ENCODE measurements at places on chromosomes 5 and 9.
A peak's percentile ranks its signal among the peaks of the same experiment; 100 is the strongest.

- no peak for DNase-seq
Measured at GRCh38 chr5:134403951-134404350, 7.7 kb downstream of the CDKN2AIPNL start.

DNA sequence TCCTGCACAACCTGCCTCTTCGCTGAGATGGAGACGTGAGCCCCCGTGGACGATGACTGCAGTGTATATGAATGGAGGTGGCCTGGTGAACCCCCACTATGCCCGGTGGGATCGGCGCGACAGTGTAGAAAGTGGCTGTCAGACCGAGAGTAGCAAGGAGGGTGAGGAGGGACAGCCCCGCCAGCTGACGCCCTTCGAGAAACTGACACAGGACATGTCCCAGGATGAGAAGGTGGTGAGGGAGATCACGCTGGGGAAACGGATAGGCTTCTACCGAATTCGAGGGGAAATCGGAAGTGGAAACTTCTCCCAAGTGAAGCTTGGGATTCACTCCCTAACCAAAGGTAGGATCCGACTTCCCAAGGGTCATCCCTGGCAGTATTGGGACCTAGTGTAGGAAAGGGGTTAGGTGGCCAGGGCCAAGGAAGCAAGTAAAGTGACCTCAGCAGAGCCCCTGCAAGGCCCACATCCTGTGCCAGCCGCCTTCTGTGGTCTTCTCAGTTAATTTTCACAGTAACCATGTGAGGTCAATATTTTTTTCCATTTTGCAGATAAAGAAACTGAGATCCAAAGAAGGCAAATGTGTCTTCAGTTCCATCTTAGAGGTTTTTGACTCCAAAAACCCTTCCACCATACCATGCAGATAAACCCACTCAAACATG is 53.8 kb downstream of the NIM1K start:
- no peak for DNase-seq

GRCh38 chr9:3480353-3480655 is 45.5 kb downstream of the RFX3 start:
- no peak for DNase-seq

GRCh38 chr5:161399996-161400562 is 146.4 kb downstream of the GABRB2 start:
- no peak for DNase-seq

DNA sequence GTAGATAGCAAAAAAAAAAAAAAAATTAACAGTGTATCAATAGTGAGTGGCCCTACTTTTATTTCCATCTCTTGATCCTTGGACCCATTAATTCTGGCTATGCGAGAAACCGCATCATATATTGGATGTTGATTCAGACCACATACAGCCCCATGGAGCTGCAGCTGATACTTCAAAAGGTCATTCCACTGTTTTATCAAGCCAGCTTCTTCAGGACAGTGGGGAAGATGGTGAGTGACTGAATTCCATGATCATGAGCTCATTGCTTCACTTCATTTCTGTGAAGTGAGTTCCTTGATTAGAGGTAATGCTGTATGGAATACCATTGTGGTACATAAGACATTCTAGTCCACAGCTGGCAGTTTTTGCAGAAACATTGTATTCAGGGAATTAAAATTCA is 222.9 kb upstream of the MEF2C start:
- DNase-seq = no peak

DNA sequence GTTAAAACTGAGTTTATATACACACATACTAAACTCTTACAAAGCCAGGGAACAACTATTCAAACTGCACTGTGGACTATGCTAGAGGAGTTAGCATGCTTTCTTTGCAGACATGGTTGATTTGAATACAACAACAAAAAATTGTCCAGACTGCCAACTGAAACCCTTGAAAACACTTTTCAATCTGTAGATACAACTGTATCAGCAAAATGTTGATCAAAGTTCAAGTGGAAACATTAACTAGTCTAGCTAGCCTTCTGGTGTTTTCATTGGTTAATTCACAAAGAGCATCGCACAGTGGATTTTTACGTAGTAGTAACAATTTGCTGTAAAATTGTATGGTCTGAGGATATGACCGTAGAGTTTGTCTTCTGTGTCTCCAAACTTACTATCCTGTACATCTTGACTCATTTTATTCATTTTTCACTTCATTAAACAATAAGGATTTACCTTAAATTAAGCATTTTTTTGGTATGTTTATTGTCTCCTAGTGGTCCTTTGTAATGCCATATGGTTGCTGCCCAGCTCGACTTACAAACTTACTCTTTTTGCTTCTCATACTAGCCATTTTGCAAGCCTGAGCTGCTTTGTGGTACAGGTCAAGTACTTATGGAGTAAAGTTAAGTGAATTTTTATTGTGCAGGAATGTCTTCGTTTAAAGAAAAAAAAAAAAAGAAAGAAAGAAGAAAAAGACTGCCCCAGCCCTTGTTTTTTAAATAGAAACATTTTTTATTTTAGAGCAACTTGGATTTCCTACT is 123.4 kb downstream of the ZCCHC7 start:
- DNase-seq = no peak

- DNase-seq = no peak
Measured at GRCh38 chr9:88930716-88931115, 60.6 kb upstream of the S1PR3 start.

DNA sequence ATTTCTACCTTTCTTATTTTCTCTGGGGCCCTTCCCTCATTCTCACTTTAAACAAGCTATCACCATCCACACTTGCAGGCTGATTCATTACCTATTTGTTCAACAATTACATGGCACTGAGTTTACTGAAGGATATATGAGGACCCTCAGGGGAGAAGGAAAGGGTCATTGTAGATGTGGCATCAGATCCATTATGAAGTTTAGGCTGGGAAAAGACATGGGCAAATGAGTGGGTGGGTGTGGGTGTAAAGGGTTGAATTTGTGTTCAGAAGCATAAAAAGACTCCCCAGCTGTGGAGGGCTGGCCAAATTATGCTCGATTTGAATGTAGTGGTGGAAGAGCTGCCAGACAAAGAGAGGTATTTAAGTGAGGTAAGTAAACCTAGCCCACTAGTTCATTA is 55.9 kb upstream of the MTAP start:
- no peak for DNase-seq

GRCh38 chr5:170442391-170442790 is 53.2 kb upstream of the KCNMB1 start:
- no peak for DNase-seq

- DNase-seq = no peak
Measured at GRCh38 chr5:33425314-33425713, 15.5 kb upstream of the TARS1 start.

DNA sequence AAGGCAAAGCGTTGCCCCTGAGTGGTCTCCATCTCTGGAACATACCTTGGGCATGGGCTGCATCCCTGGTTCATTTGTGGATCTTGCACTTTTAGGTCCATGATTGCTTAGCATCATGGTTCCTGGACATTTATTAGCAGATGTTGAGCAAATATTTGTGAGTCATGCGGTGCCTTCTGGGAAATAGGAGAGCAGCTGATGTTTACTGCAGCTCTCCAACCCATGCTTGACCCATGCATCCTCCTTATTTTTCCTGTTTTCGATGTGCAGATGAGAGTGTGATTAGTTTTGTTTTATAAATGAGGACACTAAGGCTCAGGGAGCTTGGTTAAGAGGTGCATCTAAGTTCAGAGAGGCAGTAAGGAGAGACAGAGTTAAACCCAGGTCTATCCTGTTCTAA is 253.7 kb downstream of the ICE1 start:
- no peak for DNase-seq

DNA sequence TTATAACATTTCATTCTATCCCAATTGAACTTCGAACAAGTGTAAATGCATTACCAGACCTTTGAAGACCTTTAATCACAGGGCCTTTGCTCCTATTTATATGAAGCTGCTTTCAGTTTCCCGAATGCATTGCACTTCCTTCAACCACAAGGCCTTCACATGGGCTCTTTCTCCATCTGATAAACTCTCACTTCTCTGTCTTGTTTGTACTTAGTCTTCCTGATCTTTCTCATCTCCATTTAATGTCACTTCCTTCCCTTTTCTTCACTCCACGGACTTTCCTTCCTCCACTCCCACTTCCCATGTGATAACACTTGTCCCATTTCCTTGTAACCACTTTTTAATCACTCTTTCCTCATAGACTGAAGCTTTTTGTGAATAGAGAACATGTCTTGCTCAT is 74.3 kb upstream of the TNC start:
- DNase-seq = no peak

DNA sequence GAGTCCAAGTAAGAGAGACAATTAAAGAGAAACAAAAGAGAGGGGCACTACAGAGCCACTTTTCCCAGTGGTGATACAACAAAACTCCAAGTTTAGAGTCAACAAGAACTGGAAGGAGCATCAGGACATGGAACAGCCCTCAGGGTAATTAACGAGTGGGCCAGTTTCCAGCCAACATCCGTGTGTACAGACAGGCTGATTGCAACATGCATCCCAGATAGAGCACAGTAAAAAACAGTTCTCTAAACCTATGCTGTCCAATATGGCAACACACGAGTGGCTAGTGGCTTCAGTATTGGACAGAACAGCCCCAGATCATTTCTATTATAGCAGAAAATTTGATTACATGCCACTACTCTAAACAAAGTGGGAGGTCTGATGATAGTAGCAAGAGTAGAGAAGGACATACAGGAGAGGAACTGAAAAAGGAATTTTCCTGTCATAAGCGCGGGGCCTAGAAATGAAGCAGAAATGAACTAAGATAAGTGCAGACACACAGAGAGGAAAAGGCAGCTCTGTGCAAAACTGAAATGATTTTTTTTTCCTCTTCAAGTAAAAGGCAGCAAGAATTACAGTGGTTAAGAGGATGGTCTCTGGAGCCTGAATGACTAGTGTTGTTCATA is 175.6 kb upstream of the CCNG1 start:
- DNase-seq = no peak

- DNase-seq = no peak
Measured at GRCh38 chr5:159909126-159909525, 7.2 kb upstream of the ADRA1B start.

GRCh38 chr5:57531333-57531732 is 48.7 kb upstream of the ACTBL2 start:
- no peak for DNase-seq

- no peak for DNase-seq
Measured at GRCh38 chr5:1193591-1193985, 7.8 kb upstream of the SLC6A19 start.

- no peak for DNase-seq
Measured at GRCh38 chr5:40381676-40382363, 297.9 kb upstream of the PTGER4 start.

DNA sequence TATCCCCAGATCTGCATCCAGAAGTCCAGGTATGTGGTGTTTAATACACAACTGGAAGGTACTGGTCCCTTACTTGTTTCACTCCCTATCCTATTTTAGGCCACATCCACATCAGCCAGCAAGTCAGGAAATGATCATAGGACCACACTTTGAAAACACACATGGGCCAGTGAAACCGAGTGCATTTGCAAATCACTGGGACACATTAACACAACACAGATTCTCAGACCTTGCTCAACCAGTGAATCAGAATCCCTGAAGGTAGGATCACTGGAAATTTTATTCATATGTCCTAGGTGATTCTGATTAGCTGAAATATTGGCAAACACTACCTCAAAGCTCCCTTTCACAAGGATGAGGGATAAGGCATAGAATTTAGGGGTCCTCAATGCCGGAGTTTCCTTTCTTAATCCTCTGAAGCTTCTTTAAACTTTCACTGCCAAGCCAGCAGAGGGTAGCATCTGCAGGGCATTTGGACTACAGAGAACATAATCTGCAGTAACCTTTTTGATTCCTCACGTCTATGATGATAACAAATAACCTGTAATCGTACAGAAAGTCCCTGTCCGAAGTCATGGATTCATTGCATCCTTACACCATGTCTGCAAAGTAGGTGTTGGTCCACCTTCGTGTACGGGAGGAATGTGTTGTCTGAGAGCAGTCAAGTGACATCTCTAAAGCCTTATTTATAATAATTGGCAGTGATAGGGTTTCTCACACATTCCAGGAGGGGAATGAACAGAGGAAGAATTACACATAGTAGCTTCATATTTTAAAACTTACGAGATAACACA is 11.0 kb upstream of the ABLIM3 start:
- no peak for DNase-seq

GRCh38 chr9:125330587-125330986 is 69.0 kb downstream of the GAPVD1 start:
- DNase-seq = no peak

DNA sequence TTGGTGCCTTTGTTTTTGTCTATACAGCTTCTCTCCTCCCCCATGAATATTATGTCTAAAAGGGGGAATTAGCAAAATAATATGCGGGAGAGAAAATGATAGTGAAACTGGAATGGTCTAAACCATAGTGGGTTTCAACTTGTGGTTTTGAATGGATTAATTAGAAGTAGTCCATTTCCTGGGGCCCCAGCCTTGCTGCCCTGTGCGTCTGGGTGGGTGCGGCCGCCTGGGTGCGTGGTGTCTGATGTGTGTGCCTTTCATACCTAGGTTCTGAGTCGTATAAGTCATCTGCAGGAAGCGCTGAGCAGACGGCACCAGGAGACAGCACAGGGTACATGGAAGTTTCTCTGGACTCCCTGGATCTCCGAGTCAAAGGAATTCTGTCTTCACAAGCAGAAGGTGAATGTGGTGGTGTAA is 120.0 kb upstream of the CACNA1B start:
- DNase-seq = peak; percentile 26

DNA sequence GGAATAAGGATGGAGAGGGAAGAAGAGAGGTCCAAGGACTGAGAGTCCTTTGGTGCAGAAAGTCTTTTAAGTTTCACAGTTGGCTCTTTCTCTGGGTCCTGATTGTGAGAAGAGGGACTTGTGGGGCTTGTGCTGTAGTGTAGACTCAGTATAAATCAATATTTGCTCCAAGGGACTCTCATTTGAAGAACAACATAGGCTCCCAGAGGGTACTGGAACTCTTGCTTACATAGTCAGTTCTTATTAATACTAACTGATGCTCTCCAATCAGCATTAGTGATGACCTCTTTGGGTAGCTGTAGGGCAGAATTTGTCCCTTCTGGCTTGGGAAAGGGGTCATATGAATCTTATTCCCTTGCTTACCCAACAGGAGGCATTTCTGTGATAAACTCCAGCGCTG is 62.5 kb upstream of the CXCL14 start:
- no peak for DNase-seq

DNA sequence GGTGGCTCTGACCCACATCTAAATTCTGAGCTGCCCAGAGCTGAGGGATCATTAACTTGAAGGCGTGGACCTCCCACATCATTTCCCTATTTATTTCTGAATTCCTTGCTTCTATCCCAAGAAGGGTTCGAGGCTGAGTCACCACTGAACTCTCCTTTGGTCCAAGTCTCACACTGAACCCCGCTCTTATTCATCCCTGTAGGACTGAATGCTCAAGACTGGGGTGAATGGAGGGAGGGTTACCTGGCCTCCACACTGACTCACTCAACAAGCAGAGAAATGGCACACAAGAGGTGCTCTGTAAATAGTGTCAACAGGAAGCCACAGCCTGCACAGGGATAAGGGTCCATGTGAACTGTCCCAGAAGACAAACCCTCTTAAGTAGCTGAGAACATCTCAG is 79.1 kb upstream of the FSTL4 start:
- no peak for DNase-seq

DNA sequence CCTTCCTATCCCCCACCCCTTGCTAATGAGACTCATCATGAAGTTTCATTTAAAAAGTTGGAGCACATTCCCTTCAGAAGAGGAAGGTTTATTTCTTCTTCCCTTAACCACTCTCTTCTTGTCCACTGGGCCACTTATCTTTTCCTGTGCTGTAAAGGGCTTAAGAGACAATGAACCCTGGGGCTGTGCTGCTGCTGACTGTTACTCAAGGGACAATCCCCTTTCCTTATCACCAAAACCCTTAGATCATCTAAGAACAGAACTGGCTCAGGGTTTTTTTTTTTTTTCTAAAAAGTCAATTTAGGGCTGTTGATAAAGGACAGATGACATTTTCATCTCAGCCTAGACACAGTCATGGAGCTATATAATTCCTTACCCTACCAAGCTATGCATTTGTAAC is 29.6 kb downstream of the CAPSL start:
- DNase-seq = no peak
